ENCODE measurements at places on chromosomes 13 and 19.

- no peak for DNase-seq
Observed at GRCh38 chr19:31539386-31539785, 190.2 kb upstream of the TSHZ3 start.

DNA sequence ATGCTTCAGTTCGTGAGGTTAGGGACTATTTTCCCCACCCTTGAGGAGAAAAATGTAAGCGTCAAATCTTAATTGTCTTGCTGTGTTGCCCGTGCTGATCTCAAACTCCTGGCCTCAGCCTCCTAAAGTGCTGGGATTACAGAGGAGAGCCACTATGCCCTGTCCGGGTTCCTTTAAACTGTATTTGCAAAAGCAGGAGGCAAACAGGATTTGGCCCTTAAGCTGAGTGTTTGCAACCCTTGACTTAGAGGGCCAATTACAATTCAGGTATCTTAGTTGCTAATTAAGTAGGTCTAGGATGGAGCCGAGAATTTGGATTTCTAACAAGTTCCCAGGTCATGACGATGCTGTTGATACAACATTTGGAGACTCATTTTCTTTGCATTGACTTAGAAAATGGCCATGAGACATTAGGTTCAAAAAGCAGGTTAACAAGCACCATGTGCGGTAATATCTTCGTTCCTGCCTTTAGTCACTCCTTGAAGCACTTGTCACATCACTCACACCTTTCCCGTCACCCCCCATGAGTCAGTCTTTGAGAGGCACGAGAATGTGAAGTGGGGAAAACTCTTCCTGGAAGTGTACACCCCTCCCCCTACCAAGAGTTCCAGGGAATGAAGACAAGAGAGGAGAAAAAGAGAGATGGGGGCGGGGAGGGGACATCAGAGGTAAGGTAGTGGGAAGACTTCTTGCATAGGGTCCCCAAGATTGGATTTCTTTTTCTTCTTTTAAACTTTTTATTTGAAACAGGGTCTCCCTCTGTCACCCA is 2.6 kb downstream of the NAPSA start:
- DNase-seq, result no peak

DNA sequence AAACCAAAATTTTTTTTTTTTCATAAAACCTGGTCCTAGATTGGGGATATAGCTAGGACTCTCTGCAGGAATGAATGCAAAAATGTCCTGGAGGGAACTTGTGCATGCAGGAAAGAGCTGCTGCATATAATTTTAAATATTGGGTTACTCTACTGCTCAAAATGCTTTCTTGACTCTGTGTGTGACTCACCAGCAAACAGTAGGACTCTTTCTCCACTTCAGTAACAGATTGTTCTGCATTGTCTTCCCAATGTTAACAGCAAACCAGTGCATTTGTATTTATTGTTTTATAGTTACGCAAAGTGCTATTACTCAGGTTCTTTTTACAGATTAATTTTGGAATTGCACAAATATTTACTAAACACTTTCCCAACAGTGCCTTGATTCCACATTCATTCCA is 163.7 kb upstream of the KL start:
- DNase-seq, result no peak

DNA sequence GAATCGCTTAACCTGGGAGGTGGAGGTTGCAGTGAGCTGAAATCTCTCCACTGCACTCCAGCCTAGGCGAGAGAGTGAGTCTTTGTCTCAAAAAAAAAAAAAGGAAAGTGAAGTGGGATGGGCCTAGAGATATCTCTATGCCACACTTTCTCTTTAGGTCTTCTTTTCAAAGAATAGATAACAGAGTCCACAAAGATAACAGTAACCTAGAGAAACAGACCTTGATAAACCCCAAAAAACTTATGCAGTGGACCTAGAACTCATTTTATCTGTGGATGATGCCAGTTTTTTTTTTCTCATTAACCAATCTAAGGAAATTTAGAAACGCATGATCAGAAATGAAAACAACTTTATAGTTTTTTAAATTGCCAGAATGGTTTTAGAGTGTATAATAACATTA is 227.4 kb downstream of the LHFPL6 start:
- DNase-seq, result no peak

DNA sequence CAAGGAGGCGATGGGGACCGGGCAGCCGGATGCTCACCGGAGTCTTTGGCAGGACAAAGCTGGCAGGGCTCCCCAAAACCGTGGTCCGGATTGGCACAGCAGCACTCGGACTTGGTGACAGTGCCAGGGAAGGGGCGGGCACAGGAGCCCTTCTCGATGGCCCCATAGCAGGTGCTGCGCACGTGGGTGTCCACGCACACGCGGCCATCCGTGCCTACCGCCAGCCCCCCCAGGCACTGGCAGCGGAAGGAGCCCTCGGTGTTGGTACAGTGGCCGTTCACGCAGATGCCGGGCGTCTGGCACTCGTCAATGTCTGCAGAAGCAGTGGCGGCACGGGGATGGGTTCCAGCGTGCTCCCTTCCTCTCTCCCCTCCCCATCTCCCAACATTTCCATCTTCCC is 17.9 kb downstream of the FBN3 start:
- no peak for DNase-seq

Data from WERI-Rb-1 (cell line).